Stimulated activated CD8-positive, alpha-beta memory T cell treated with anti-CD3 and anti-CD28 coated beads, Interleukin-4, amount 100 ng/mL, for 1 hour (primary cell): ENCODE measurements at places on chromosomes 16 and 17.
A peak's percentile ranks its signal among the peaks of the same experiment; 100 is the strongest.

- DNase-seq, result no peak
Measured at GRCh38 chr16:80931801-80932707, 74.6 kb downstream of the CMC2 start.

GRCh38 chr17:73430165-73430680 lies 118.4 kb upstream of the CDC42EP4 start:
- no peak for DNase-seq

DNA sequence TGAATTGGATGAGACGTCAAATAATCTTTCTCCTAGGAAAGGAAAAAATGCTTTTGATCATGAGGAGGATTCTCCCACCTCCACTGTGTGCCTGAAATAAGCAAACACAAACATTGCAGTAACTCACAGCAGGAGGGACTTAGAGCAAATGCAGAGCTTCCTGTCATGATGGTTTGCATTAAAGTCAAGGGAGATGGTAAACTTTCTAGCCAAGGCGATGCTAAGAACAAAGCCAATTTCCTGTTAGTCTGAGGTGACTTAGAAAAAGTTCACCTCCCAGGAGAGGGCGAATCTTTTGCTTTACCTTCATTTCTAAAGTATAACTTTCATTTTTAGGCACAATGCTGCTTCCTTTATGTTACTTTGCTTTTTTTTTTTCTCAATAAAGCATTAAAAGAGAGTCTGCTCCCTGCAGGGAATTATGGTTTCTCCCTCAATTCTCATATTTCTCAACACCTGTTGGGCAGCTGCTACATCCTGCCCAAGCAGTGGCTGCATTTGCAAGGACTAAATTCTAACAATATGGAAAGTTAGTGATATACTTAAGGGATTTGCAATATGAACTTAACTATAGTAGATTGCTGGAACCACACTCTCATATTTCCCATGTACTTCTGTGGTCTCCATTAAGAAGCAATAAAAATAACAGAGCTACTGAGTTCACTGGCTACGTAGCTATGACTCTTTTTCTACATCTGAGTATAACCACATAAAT lies 175.6 kb downstream of the PCTP start:
- no peak for DNase-seq

DNA sequence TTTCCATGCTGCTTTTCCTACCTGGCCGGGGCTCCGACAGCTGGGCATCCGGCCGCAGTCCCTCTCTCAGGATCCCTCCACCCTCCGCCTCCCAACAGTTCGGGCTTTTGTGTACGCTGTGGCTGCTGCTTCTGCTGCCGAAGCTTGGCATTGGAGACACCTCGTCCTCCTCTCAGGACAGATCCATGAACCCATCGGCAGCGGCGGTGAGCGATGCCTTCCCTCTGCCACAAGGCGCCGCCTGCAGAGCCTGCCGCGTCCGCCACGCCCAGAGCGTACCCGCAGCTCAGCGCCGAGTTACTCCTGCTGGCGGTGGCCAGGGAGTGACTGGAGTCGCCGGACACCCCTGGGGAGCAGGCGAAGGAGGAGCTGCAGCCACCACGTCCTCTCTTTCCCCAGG lies 2032.8 kb downstream of the TP53TG3F start:
- no peak for DNase-seq

GRCh38 chr16:2498531-2499253 lies 15.1 kb upstream of the ATP6V0C start:
- no peak for DNase-seq

- no peak for DNase-seq
Measured at GRCh38 chr17:66793814-66794213, 41.1 kb upstream of the CACNG5 start.

- no peak for DNase-seq
Measured at GRCh38 chr17:69300222-69300621, 26.7 kb downstream of the ABCA5 start.

GRCh38 chr17:59607061-59607460 lies 12.6 kb upstream of the CLTC start:
- no peak for DNase-seq

DNA sequence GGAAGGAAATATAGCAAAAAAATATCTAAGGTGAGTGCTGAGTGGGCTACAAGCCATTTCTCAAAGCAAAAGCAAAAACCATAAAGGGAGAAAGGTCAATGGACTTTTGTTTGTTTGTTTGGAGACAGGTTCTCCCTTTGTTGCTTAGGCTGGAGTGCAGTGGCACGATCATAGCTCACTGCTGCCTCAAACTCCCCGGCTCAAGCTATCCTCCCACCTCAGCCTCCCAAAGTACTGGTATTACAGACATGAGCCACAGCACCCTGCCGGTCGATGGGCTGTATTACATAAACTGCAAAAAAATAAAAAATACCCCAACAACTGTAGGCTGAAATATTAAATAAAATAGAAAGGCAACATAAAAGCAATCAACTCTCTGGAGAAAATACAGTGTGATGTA lies 3.5 kb upstream of the RBBP6 start:
- no peak for DNase-seq

DNA sequence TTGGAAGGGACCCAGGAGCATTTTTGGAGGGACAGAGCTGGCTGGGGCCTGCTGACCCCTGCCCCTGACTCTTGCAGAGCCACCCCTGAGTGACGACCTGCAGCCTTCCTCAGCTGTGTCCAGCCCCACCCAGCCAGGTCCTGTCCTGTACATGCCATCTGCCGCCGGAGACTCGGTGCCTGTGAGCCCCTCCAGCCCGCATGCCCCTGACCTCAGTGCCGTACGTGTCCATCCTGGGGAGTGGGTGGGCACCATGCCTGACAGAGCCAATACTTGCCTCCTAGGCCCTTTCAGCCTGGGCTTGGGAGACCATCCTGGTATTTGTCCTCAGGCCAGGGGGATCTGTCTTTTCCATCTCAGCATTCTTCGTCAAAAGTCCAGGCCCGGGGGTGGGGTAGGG lies 27.5 kb downstream of the UNC13D start:
- no peak for DNase-seq

GRCh38 chr16:81636298-81636993 lies 142.6 kb upstream of the PLCG2 start:
- DNase-seq, result no peak

GRCh38 chr17:55332296-55333041 lies 67.7 kb downstream of the HLF start:
- no peak for DNase-seq

- DNase-seq, result no peak
Measured at GRCh38 chr16:54812229-54812628, 118.4 kb upstream of the IRX5 start.

- peak; percentile 40 for DNase-seq
Measured at GRCh38 chr17:76408037-76408849, 23.8 kb downstream of the SPHK1 start.

GRCh38 chr16:47065766-47066688 lies 77.7 kb downstream of the NETO2 start:
- no peak for DNase-seq

GRCh38 chr16:70678121-70678897 lies 7.5 kb downstream of the MTSS2 start:
- no peak for DNase-seq

GRCh38 chr17:40497695-40498094 lies 3.7 kb downstream of the TNS4 start:
- no peak for DNase-seq

DNA sequence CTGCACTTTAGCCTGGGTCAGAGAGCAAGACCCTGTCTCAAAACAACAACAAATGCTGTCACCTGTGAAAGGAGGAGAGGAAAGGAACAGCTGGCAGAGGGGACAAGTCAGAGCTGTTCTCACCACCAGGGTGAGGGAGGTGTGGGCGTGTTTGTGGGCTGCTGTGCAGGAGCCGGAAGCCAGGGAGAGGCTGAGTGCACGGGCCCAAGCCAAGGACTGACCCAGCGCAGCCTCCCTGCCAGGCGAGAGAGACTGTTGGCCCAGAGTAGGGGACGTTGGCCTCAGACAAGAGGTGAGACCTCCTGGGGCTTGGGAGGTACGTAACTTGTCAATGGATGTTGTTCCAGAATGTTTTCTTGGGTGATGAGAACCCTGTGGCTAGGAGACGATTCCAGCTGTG lies 10.7 kb downstream of the SPNS2 start:
- no peak for DNase-seq

DNA sequence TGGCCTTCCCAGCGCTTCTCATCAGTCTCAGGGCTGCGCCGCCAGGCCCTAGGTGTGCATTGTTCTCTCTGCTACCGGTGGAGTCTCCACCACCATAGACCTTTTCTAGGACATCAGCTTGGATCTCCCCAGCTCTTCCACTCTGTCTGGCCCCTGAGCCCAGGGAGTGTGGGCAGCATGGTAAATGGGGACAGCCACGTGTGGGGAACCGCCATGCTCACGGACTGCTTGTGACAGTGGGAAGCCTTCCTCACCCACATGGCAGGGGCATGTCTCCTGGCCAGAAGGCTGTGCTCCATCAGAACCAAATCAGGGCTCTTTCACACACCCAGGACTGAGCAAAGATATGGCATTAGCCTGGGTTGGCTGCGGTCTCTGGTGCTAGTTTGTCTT lies 51.3 kb downstream of the TNFRSF13B start:
- DNase-seq, result no peak

- no peak for DNase-seq
Measured at GRCh38 chr17:45032174-45032541, 19.3 kb downstream of the DCAKD start.

DNA sequence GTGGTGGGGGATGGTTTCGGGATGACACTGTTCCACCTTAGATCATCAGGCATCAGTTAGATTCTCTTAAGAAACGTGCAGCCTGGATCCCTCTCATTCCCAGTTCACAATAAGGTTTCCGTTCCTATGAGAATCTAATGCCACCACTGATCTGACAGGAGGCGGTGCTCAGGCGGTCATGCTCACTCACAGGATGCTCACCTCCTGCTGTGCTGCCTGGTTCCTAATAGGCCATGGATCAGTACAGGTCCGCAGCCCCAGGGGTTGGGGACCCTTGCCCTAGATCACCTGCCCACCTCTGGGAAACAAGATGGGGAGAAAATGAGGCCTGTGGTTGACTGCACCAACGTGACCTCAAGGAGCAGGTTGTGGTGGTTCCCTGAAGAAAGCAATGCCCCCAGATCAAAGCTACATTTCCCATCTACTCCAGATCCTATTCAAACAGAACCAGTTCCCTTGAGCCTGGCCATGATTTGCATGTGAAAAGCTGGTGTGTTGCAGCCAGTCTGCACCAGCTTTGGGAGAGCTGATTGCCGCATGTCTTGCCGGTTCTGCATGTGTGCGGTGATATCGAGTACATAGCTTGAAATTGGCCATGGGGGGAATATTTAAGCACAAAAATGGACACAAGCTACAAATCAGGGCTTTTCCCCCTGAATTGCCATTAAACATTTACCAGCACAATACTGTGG lies 183.2 kb upstream of the HSBP1 start:
- DNase-seq, result no peak

DNA sequence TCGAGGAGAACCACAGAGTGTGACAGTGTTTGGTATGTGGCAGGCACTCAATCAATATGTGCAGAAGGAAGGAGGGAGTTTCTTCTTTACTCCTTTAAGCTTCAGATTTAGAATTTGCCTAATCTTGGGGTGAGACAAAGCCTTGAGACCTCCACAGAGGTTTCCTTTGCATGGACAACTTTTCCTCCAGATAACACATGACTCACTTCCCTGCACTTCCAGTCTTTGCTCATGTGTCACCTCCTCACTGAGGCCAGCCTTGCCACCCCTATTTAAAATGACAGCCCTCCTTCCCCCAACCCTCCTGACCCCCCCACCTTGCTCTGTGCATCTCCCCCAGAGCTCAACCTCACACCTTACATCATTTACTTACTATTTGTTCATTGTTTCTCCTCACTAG lies 17.4 kb upstream of the NOS2 start:
- no peak for DNase-seq

DNA sequence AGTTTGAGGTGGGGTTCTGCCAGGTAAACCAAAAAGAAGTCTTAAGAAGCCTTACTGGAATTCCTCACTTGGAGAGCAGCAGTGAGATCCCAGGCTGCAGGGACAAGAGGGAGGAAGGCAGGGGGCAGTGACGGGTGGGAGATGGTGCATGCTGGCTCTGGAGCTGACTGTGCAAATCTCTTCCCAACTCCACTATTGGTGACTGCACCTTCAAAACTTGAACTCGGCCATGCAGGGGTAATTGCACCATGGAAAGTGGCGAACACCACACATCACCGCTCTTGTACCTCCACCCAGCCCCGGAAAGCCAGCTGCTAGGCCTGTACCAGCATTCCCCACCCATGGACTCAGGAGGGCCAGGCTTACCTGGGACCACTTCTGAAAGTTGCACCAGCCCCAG lies 51.4 kb upstream of the CDR2 start:
- no peak for DNase-seq

- DNase-seq, result no peak
Measured at GRCh38 chr17:4721203-4722135, 9.8 kb upstream of the MED11 start.

DNA sequence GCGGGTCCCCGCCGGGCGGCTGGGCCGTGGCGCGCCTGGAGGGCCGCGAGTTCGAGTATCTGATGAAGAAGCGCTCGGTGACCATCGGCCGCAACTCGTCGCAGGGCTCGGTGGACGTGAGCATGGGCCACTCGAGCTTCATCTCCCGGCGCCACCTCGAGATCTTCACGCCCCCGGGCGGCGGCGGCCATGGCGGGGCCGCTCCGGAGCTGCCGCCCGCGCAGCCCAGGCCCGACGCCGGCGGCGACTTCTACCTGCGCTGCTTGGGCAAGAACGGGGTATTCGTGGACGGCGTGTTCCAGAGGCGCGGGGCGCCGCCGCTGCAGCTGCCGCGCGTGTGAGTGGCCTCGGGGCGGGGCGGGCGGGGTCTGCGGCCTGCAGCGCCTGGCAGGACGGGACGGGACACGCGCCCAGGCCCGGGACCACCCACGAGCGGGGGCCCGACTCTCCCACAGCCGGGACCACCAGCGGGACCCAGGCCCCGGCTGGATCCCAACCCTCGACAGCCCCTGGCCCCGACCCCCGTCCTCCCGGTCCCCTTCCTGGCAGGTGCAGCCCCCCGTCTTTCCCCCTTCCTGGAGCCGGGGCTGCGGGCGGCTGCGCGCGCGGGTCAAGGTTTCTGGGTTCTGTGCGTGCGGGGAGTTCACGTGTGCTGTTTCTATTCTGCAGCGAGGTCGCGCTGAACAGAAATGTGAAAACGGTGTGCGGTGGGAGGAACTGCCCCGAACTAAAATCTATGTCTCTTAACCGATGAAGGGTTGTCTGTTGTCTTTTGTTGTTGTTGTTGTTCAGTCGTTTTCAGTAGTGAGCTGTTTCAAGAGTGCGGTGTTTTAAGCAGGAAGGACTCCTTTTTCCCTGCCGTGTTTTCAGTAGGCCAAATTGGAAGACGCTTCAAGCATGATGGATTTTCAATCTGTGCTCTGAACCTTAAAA lies 705 bp downstream of the FOXK2 start:
- no peak for DNase-seq

- DNase-seq, result no peak
Measured at GRCh38 chr17:45756266-45756991, 27.7 kb upstream of the CRHR1 start.

GRCh38 chr17:66002812-66003211 lies 189.1 kb downstream of the CEP112 start:
- DNase-seq, result no peak
